ENCODE measurements at places on chromosomes 3 and 15.
A peak's percentile ranks its signal among the peaks of the same experiment; 100 is the strongest.

- DNase-seq = no peak
Observed at GRCh38 chr3:102233881-102234280, 200.9 kb upstream of the ZPLD1 start.

DNA sequence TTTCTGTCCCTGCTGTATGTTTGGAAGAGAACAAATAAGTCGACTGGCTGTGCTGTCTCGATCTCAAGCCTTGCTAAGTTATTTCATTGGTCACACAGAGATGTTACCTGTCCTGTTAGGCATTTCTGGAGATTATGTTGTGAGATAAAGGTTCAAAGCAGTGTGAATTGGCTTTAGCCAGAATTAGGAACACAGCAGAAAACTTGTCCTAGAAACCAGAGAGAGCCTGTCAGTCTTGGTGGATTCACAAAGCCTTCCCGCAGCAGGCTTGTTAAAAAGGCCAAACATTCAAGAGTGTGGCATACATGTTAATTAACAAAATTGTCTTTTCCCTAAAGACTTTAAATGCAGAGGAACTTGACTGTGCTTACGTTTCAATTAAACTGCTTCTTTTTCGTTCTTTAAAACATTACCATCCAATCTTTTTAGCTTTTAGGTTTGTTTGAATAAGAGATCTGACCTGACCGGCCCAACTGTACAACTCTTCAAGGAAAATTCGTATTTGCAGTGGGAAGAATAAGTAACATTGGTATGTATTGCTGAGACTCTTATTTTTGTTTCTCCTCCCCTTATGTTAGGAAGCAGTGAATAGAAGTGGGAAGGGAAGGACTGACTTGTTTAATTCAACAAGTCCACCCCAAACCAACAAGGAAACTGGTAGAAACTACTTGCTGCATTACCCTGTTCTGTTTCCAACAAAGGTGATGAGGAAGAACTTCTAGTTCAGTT is 25.2 kb downstream of the ABHD2 start:
- DNase-seq = no peak

- DNase-seq = no peak
Observed at GRCh38 chr3:197521277-197522182, 34.2 kb downstream of the BDH1 start.

- DNase-seq = no peak
Observed at GRCh38 chr3:138939561-138940241, 7.2 kb downstream of the FOXL2 start.

GRCh38 chr3:156674911-156675829 is 780 bp downstream of the TIPARP start:
- DNase-seq = peak; percentile 22

DNA sequence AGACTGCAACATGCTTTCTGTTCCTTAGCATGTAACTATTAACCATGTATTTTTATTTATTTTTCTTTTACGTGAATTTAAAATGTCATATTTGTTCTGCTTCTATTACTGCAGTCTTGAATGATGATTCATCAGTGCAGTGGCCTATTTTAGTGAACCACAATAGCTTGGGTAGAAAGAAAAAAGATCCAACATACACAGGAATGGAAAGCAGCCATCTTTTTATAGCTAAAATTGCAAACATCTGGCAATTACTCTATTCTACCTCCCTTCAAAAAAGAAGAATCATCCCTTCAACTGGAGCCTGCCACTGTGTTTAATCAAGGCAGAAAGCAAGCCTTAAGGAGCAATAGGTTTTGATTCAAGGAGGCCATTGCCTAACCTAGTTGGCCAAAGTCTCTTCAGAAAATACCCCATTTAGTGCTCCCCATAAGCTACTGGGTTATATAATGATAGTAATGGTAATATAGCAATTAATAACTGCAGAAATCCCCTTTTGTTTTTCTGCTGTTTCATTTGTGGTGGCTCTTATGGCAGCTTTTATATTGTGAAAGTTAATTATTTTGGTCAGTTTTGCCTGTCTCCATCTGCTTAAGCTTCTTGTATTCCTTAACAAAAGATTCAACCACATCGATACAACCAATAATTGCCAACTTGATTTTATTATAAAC is 267.3 kb downstream of the LPP start:
- DNase-seq = no peak

GRCh38 chr3:50135964-50136363 is 19.2 kb upstream of the SEMA3F start:
- no peak for DNase-seq

DNA sequence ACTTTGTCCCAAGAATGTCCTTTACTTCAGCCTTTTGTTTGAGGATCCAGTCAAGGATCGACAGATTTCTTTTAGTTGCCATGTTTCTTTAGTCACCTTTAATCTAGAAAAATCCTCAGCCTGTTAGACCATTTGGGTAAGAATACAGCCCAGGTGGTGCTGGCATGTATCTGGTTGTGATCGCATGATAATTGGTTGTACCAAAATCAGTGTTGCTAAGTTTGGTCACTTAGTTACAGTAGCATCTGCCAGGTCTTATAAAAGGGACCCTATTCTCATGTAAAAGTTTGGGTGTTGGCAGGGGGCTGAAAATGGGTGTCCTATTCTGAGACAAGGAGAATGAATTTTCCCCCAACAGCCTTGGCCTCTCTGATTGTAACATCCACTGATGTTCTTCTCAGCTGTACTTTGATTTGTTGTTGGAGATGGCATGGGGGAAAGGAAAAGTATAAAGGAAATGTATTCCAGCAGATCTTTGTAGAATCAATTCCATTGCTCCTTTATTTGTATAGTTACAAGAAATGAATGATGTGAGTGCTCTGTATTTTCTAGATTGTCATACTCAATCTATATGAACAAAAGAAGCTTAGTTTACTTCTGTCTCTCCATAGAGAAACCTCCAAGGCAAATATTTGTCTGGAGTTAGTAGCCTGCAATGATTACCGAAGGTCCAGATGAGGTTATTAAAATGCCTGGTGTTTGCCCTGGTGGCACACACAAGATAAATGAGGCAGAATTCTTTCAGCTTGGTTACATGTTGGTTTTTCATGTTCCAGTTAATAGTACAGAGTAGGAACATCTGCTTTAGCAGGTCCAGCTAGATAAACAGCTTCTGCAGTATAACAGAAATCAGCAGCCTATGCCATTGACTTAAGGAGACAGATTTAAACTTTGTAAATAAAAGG is 65.7 kb downstream of the CMTM8 start:
- DNase-seq = no peak

GRCh38 chr15:100338971-100339444 is 2.8 kb downstream of the ADAMTS17 start:
- peak; percentile 44 for DNase-seq

GRCh38 chr3:21901484-21901883 is 150.5 kb upstream of the ZNF385D start:
- DNase-seq = no peak

DNA sequence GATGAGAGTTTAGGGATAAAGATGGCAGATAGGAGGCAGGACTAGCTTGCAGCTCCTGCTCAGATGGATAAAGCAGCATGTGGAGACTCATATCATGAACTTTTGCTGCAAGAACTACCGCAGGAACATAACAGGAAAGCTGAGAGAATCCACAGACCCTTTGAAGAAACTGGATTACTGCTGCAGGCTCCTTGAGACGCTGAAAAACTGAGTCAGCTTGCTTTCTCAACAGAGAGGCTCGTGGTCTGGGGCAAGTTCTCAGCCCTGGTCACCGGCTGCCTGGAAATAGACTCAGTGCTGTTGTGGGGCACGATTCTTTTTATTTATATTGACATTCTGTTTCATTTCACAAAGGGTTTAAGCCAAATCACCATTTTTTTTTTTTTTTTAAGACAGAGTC is 28.8 kb upstream of the TRIM59 start:
- DNase-seq = no peak

DNA sequence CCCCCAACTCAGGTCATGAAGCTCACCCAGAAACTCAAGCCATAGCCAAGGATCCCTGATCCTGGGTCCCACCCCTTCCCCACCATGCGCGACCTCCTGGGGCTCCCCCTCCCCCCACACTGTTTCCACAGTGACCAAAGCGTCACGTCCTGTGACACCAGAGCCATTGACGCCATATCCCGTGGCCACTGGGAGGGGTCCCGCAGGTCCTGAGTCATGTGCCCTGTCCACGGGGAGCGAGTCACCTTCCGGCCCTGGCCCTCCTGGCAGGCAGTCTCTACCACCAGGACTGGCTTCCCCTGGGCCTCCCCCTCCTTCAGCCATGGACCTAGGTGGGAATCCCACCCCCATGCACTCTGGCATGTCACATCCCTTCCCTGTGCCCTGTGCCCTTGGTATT is 15.6 kb downstream of the SEMA3F start:
- no peak for DNase-seq

- no peak for DNase-seq
Observed at GRCh38 chr3:11373235-11373634, 101.0 kb downstream of the ATG7 start.

GRCh38 chr3:155093261-155093660 is 13.1 kb downstream of the MME start:
- no peak for DNase-seq

DNA sequence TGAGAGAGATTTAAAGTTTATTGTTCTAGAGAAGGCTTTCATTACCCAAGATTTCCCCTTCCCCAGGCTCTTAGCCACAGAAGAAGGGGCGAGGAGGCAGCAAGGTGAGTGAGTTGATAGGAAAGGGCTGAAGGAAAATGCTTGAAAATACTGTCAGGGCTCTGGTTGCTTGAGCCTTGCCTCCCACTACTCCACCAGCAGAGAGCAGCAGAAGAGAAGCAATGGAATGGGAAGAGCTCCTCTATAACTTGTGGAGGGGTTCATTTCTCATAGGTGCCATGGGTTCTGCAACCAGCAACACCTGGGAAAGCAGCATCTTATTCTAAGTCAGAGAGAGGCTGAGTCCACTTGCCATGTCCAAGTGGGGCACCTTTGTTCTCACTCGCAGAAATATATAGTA is 184.0 kb upstream of the CNTN6 start:
- DNase-seq = no peak

DNA sequence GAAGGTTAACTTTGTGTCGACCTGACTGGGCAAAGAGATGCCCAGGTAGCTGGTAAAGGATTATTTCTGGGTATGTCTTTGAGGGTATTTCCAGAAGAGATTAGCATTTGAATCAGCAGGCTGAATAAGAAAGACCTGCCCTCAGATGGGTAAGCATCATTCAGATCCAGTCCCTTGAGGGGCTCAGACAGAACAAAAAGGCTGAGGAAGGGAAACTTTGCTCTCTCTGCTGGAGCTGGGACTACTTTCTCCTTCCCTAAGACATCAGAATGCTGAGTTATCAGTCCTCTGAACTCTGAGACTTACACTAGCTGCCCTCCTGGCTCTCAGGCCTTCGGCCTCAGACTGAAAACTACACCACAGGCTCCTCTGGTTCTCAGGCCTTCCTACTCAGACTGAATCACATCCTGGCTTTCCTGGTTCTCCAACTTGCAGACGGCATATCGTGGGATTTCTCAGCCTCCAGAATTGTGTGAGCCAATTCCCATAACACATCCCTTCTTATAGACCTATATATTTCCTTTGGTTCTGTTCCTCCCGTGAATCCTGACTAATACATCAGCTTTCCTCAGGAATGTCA is 982.9 kb downstream of the TUSC7 start:
- DNase-seq = no peak

- no peak for DNase-seq
Observed at GRCh38 chr3:54999159-54999558, 71.3 kb upstream of the LRTM1 start.

DNA sequence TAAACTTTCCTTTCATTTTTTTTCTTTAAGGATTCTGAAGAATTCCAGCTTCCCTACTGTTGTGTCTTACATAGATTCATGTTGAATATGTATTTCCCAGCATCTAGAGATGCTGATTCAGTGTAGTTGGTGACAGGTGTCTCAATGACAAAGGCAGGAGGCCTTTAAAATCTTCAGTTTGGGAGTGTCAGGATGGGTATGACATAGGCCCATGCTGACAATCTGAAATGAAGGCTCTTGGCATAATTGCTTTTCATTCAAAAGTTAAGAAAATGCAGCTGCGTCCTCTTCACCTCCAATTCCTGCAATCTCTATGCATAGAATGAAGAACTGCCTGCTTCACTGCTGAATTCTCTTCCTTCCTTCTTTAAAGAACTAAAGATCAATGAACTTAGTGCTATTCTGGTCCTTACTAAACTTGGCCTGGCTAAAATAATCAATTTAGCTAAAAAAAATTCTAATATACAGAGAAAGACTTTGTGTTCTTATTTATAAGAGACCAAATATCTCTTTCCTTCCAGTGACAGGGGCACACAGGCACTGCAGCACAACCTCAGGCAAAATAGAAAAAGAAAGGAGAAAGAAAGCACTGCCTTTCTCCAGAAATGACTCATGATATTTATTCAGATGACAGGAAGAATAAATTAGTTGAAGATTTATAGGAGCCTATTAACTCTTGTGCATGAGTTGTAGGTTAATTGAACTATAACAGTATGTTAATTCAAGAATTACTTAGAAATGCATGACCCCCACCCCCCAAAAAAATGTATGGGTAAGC is 152.6 kb upstream of the GBE1 start:
- DNase-seq = no peak

DNA sequence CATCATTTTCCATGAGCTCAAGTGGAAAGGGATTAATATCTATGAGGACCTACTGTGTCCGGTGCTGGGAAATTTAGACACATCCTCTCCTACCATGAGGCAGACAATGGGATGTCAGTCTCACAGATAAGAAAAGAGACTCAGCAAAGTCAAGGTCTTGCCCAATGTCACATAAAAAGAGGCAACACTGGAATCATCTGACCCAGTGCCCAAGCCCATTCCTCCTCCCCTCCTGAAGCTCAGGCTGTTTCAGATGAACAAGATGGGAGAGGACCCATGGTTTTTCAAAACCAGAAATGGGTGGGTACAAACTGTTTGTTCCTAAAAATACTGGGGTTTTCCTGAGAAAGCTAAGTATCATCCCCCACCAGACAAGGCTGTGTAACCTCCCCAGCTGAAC is 22.2 kb downstream of the POC1A start:
- no peak for DNase-seq

DNA sequence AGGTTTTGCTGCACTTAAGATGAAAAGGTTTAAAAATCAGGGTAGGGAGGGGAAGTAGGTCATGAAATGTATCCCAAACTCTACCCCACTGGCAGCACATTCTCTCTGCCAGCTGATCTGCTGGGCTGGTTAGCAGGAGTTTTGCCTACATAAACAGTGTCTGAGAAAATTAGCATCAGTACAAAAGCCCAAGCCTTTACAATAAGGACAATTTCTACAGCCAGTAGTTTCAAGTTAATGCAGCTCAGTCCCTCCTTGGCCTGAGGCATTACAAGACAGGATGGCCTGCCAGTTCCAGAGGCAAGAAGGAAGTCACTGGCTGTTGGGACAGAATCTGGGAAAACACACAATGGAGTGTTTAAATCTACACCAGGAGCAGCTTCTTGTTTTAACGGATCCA is 32.8 kb downstream of the NCEH1 start:
- DNase-seq = no peak

DNA sequence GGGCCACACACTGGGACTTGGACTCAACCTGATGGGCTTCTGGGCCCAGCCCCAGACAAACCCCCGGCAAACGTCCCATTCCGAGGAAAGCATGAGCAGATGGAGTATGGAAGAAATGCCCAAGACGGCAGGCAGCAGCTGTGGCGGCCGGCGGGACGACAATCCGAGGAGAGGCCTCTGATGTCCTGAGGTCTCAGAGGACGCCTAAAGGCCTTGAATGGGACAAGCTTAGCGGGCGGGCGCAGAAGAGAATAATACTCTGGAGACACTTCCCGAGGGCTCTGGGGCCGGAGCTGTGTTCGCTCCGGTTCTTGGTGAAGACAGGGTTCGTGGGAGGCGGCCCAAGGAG is 482 bp upstream of the OGG1 start:
- no peak for DNase-seq
